ENCODE measurements at places on chromosomes 3 and 15.

DNA sequence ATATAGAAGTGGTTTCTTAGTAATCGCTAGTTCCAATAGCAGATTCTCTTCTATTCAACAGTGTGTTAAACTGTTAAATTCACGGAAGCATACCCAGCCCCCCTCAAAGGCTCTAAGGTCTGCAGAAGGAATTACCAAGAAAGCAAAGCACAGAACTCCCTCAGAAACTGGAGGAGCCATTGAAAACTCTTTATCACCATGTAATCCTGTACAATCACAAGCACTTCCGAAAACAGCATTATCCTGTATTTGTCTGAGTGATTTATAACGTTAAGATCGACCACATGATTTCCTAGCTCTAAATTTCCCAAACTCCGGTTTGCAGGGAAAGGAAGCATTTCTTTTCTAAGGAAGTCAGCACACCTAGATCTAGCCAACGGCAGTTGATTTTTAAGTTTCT, 20.0 kb downstream of the MYO1E start:
- DNase-seq: no peak

GRCh38 chr15:85625856-85626255, 168.9 kb downstream of the KLHL25 start:
- peak; percentile 55 for DNase-seq

GRCh38 chr3:142433110-142433509, 14.7 kb downstream of the XRN1 start:
- no peak for DNase-seq

- no peak for DNase-seq
Measured at GRCh38 chr15:59208613-59209249, 2.1 kb downstream of the LDHAL6B start.

DNA sequence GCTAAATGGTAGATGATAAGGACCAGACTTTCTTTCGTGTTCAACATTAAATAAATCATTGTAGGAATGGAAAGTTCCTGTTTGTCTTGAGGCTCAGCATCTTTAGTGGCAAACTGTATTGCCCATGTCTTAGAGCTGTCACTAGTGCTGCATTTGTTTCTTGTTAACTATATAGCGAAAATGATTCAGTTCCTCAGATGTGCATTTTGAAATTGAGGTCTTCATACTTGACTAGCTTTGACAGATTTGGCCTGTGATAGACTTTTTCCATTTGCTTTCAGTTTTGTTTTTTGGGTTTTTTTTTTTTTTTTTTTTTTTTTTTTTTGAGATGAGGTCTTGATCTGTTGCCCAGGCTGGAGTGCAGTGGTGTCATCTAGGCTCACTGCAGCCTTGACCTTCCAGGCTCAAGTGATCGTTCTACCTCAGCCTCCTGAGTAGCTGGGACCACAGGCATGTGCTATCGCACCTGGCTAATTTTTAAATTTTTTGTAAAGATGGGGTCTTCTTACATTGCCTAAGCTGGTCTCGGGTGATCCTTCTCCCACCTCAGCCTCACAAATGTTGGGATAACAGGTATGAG, 9.5 kb upstream of the RPLP1 start:
- DNase-seq: no peak

GRCh38 chr3:72034986-72035385, 250.0 kb upstream of the PROK2 start:
- no peak for DNase-seq

DNA sequence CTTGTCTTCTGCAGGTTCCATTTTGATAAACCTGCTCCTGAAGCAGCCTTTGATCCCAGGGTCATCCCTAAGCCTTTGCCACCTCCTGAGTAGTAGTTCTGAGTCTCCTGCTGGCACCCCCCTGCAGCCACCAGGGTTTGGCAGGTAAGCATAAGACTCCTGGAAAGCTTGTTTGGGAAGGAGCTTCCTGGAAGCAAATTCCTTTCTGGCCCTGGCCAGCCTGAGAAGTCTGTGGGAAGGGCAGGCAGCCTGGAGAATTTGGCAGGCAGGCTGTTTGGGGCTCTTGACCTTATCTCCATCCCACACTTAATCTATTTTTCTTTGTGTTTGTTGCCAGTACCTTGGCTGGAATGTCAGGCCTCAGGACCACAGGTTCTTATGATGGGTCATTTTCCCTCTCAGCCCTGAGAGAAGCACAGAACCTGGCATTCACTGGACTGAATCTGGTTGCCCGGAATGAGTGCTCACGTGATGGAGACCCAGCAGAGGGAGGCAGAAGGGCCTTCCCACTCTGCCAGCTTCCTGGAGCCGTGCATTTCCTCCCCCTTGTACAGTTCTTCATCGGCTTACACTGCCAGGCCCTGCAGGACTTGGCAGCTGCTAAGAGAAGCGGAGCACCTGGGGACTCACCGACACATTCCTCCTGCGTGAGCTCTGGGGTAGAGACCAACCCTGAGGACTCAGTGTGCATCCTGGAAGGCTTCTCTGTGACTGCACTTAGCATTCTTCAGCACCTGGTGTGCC, 13.4 kb downstream of the ATRIP start:
- no peak for DNase-seq

GRCh38 chr3:142863010-142863817, 25.7 kb downstream of the PCOLCE2 start:
- no peak for DNase-seq

DNA sequence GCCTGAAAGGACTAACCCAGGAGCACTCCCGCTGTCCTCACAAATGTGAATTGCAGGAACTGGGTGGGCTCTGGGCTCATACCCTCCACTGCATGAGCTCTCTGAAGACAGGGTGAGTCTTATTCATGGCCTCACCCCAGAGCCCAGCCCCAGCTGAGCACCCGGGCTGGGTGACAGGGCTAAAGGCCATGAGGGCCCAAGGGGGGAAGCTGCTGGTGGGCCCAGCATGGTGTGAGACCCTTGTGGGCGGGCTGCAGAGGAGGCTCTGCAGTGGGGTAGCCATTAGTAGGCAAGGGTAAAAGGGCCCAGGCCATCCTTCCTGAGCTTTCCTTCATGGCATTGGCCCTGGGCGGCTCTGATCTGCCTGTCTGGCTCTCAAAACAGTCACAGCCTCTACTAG, 30.3 kb downstream of the SRPRB start:
- no peak for DNase-seq

DNA sequence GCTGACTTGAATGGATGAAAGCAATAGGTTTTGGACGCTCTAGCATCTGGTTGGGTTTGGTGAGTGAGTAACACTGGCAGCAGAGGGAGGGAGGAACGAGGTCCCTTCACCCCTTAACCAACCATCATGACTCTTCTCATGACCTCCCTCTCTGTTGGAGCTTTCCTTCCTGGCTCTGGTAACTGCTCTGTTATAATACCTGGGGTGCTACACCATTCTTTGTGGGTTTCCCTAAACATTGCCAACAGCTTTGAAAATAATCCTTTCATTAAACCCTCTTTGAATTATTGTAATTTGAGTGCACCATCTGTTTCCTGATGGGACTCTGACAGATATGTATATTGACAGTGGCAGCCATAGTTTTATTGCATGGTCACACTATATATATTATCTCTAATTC, 146.2 kb upstream of the PTPRG start:
- no peak for DNase-seq

DNA sequence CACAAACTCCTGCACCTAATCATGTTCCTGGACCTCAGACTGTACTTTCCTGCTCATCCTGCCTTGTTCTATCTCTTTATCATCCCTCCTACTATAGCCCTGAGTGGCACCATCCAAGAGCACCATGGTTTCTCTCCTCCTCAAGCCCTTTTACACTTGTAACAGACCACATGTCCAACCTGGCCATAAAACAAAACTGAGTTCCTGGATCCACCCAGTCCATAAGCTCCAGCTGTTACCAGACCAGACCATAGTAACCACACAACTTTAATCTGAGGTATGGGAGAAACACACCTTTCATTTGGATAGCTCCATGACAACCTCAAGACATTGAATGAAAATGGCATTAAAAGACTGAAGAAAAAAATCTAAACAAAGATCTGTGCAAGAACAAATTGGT, 9.1 kb downstream of the TM4SF18 start:
- no peak for DNase-seq

- DNase-seq: no peak
Measured at GRCh38 chr3:60998858-60999257, 252.4 kb downstream of the FHIT start.

DNA sequence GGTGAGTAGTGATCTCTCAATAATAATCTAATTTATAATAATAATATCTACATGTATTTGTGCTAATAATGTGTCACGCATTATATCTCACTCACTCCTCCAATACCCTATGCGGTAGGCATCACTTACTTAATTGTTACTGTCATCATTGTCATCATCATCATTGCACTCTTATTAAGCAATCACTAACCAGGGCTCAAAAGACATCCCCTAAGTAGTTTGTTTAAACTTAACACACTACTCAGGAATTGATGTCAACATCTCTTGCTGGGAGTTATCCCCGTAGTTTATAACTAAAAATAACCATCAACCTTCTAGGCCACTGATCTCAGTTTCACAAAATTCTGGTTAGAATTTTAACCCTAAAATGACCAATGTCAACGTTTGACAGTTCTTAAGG, 56.8 kb upstream of the ICE2 start:
- DNase-seq: no peak
